Body of pancreas (tissue), 4 donors: ENCODE measurements at places on chromosomes 2 and 18. TPM values are rescaled to one million over a fixed set of nuclear protein-coding genes. Genes with fewer than 3 reads are reported as not detected.

GRCh38 chr2:16256601-16257321 lies 316.4 kb downstream of the MYCN start:
- DNase-seq, result no peak

- DNase-seq, result no peak
Measured at GRCh38 chr2:239129147-239129920, 271.5 kb downstream of the HDAC4 start.

Gene KATNAL2
- total RNA-seq, result 1.8 TPM

GRCh38 chr2:1968209-1968987 lies 224.1 kb upstream of the PXDN start:
- no peak for DNase-seq

Gene FRZB
- total RNA-seq, result 0.66 TPM

DNA sequence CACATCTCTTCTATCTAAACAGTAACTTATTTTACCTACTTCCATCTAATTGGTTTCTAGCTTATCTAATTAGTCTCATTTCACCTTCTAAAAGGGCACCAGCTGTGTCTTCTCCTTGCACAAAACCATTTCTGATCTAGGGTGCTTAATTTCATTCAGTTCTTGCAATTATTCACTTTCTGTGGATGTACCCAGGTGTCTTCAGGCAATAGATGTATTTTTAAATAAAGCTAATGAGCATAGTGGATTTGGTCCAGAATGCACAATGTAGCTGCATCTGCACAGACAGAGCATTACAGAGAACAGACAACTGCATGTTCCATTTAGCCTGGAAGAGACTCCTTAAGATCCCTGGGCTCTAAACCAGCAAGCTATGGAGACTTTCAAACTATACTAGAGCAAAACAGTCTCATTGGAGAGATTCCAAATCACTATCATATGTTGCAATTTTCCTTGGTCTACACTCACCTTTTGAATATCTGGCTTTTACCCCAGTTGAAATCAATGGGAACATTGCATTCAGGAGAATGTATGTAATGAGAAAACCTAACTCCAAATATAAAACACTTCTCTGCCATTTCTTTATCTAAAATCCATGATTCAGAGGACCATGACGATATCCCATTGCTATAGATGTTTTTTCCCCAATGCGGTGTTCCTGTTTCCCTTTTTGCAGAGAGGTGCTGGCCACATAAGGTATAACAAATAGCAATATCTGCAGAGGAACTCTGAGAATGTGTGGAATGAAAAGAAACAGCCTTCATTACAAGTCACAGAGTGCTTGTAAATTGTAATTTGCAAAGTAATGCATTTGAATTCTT lies 3.5 kb upstream of the RFX8 start:
- DNase-seq, result no peak

- DNase-seq, result no peak
Measured at GRCh38 chr2:240981871-240982800, 16.3 kb upstream of the SNED1 start.

Gene CYS1
- total RNA-seq, result 30.4 TPM

- no peak for DNase-seq
Measured at GRCh38 chr2:229202646-229203045, 68.4 kb downstream of the PID1 start.

Gene AFF3
- 0.99 TPM for total RNA-seq

Gene ALPI
- total RNA-seq, result not detected

Gene ASB18
- total RNA-seq, result not detected

Gene RUFY4
- total RNA-seq, result not detected

GRCh38 chr2:156356014-156356754 lies 23.7 kb upstream of the NR4A2 start:
- DNase-seq, result no peak

DNA sequence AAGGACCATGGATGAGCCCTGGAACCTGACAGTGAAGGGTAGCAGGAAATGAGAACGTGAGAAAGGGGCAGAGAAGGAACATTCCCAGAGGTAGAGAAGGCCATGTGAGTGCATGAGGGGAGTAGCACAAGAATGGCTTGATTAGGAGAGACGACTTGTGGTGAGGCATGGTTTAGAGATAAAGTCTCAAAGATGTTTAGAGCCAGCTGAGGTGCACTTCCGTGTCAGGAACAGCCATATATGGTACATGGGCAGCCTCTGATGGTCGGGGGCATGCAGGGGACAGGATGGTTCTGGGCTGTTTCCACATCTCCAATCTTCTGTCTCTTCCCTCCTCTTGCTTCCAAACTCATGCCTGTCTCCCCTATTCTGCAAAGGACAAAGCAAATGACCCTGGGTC lies 28.8 kb upstream of the EFEMP1 start:
- DNase-seq, result no peak

DNA sequence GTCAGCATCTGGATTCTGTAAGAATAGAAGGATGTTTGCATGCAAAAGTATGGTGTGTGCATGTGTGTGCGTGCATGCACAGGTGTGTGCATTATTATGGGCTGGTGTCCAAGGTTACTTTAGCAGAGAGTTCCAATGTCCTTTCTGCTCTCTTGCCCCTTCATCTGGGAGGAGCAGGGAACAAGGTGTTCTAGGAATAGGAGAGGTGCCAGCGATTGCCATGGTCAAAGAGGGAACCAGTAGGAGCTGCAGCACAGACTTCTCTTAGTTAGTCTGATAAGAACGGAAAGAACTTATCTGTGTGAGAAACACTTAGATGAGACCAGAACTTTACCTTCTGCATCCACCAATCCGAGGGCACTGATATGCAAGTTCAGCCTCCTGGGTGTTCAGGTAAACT lies 8.3 kb downstream of the GPR45 start:
- no peak for DNase-seq

Gene SKOR2
- total RNA-seq, result not detected

- no peak for DNase-seq
Measured at GRCh38 chr2:200131307-200131706, 175.2 kb upstream of the SPATS2L start.

GRCh38 chr18:32920796-32921787 lies 148.3 kb upstream of the KLHL14 start:
- no peak for DNase-seq

DNA sequence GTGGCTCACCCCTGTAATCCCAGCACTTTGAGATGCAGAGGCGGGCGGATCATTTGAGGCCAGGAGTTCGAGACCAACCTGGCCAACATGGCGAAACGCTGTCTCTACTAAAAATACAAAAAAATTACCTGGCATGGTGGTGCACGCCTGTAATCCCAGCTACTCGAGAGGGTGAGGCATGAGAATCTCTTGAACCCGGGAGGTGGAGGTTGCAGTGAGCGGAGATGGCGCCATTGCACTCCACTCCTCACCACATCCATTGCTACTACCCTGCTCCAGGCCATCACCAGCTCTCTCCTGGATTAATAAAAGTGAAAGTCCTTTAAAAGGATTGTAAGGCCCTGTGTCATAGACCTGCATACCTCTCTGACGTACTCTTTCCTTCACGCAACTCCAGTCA lies 1.2 kb downstream of the RMP24 start:
- no peak for DNase-seq

GRCh38 chr2:41741951-41742595 lies 305.7 kb upstream of the PKDCC start:
- no peak for DNase-seq

DNA sequence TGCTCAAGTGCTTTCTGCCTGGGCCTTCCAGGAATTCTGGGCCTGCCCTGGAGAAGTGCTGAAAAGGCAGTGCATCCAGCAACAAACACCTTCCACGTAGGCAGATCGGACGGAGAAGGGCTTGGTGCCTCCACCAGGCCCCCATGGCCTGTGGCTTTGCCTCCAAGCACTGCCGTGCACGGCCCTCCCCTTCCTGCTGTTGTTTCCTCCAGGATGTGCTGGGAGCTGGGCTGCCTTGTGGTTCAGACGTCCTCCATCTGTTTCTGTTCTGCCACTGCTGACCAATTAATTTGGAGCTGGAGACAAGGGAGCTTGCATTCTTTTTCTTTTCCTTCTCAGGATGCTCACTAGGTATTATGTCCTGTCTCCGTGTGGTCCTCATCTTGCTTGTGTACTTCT lies 197.0 kb downstream of the HRH4 start:
- no peak for DNase-seq

GRCh38 chr2:1459727-1460126 lies 46.5 kb downstream of the TPO start:
- DNase-seq, result no peak

DNA sequence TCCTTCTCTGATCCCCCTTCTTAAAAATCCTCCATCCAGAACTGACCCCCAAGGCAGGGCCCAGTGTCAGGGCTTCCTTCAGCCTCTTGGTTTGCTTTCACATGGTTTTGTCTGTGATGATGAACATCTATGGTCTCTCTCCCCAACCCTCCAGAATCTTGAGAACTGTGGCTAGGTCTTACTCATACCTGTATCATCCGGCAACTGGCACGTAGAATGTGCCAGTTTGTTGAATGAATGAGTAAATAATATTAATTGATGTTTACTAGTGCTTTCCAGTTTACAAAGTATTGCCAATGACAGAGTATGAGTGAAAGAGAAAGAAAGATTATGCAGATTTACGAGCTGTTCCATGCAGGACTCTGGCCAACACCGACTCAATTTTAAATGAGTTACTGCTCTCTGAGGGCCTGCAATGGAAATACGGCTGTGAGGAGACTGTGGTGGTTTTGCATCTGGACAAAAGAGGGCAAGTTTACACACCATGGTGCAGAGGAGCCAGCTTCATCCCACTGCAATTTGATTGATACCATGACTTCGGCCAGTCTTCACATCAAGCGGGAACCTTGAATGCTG lies 29.9 kb upstream of the TRIB2 start:
- DNase-seq, result no peak

DNA sequence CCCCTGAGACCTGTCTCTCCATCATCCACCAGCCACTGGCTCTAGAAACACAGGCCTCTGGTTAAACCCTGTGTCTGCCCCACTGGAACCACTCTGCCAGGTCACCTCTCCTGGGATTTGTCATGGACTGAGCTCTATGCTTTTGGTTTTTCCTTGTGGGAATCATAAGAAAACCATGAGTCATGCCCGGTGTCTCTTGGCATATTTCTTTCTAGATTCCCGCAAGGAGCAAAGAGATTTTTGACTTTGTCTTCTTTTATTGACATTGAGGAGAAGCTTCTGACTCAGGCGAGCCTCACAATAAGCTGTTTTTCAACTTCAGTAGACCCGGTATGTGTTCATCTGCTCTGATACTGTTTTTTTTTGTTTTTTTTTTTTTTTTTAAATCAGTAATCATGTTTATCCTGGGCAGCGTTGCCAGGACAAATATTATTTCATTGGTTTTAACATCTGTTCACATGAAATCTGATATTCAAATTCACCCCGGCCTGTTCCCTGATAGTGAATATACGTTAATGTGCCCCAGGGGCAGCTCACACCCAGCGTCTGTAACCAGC lies 207.1 kb downstream of the ACKR3 start:
- DNase-seq, result no peak

GRCh38 chr2:121505986-121506586 lies 24.6 kb upstream of the RNU4ATAC start:
- DNase-seq, result no peak

Gene EPC2
- 19.2 TPM for total RNA-seq

Gene SNRNP27
- total RNA-seq, result 34.0 TPM

GRCh38 chr2:55401124-55401523 lies 18.5 kb downstream of the CCDC88A start:
- no peak for DNase-seq

- DNase-seq, result no peak
Measured at GRCh38 chr2:225434014-225434413, 34.5 kb downstream of the NYAP2 start.

Gene CHRND
- not detected for total RNA-seq

DNA sequence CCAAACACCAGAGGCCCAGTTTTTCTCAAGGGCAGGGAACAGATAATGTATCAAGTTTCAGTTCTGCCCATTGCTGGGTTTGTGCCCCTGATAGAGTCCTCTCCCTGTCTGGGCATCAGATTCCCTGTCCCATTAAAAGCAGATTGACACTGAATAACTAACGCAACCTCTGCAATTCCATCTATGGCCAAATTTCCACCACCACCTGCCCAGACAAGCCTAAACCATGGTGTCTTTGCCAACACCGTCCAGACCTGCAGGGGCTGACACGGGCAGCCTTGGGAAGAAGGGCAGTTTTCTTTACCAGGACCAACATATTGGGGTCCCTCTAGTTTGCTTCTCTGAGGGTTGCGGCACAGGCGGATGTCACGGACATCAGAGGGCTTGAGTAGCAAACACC lies 26.4 kb upstream of the PAX8 start:
- no peak for DNase-seq

Gene TYMS
- 7.6 TPM for total RNA-seq

Gene FEV
- total RNA-seq, result not detected

GRCh38 chr2:154375579-154375931 lies 322.9 kb upstream of the KCNJ3 start:
- no peak for DNase-seq

DNA sequence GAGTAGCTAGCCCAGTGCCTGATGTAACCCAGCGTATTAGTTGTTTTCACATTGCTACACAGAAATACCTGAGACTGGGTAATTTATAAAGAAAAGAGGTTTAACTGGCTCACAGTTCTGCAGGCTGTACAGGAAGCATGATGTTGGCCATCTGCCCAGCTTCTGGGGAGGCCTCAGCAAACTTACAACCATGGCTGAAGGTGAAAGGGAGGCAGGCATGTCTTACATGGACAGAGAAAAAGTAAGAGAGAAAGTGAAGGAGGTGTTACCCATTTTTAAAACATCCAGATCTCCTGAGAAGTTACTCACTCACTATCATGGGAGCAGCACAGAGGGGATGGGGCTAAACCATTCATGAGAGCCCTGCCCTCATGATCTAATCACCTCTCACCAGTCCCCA lies 6.1 kb upstream of the CYRIA start:
- peak; percentile 35 for DNase-seq

Gene SLC9A2
- total RNA-seq, result not detected

DNA sequence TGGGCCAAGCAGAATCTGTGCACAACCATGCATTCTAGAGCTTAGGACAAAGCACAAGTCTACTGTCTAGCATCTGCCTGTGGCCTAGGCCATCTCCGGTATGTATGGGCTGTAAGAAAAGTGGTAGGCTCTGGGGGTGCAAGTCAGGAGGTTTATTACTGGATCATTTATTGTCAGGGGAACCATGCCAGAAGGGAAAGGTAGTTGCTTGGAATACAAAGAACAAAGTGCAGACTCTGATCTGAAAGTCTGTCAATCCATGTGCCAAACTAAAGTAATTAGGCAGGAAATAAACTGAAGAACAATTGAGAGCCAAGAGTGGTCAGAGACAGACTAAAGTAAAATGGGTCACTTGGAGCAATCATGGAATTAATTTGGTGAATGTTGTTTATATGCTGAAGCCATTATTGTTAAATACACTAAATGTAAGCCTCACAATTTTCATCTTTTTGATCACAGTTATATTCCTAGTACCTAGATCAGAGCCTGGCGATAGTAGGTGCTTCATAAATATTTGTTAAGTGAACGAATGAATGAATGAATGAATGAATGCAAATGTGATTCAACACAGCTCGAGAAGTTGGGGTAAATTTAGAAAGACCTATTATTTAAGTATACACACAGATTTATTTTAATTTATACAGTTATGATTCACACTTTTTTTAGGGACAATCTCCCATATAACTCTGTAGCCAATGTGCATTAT lies 260.7 kb upstream of the STON1 start:
- DNase-seq, result no peak

GRCh38 chr2:55063713-55064323 lies 13.6 kb upstream of the RTN4 start:
- peak; percentile 16 for DNase-seq

Gene PRSS56
- total RNA-seq, result not detected

GRCh38 chr2:176163672-176164056 lies 6.6 kb downstream of the HOXD3 start:
- no peak for DNase-seq

Gene SNORC
- 1.8 TPM for total RNA-seq
